ENCODE measurements at places on chromosomes 6 and 20. TPM values are rescaled to one million over a fixed set of nuclear protein-coding genes. Genes with fewer than 3 reads are reported as not detected.

Gene LST1
- 14.6 TPM for total RNA-seq

Gene SGK2
- total RNA-seq = 0.25 TPM

DNA sequence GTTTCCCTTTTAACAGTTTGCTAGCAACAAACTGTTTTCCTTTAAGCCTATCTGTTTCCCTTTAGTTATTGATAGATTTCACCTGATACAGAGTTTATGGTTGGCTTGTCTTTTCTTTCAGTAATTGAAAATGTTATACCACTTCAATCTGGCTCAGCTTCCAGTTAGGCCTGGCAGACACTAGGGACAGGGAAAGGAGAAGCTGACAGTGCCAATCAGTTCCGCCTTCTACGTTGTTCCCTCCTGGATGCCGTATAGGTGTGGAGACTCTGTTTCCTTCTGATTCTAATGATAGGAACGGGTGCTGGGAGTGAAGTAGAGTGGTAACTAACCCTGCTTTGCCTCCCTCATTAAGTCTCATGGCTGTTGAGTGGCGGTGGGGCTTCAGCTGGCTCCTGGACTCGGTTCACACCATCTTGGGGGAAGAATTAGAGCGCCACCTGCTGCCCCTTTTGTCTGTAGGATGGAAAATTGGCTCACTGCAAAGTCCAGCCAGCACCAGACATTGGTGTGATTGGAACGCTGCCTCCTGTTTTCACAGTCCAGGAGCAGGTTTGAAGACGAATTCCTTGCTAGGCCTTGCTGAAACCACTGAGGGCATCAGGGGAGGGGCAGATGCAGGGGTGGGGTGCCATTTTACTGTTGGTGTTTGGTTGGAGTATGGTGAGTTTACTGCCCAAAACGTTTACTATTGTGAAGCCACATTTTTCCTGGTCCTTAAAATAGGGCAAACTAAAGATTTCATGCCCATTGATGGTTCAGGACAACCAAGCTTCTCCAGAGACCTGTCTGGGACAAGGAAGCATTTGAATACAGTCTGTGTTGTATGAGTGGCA is 1729.5 kb downstream of the GRIK2 start:
- DNase-seq = no peak

GRCh38 chr20:15603978-15604805 is 969.1 kb downstream of the KIF16B start:
- DNase-seq = no peak

DNA sequence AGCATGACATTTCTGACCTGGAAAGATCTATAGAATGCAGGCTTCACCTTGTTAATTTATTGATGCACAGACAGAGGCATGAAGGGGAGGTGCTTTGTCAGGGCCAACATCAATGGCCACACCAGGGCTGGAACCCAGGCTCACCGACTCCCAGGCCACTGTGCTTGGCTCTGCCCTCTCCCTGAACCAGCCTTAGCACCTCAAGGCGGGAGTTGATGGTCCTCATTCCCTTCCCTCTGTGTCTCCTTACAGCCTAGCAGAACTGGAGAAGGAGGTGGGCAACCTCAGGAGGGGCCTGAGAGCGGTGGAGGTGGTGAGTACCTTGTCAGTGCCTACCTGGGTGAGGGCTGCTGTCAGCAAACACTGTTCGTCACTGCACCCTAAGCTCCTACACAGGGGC is 35.6 kb downstream of the MOCS1 start:
- no peak for DNase-seq

DNA sequence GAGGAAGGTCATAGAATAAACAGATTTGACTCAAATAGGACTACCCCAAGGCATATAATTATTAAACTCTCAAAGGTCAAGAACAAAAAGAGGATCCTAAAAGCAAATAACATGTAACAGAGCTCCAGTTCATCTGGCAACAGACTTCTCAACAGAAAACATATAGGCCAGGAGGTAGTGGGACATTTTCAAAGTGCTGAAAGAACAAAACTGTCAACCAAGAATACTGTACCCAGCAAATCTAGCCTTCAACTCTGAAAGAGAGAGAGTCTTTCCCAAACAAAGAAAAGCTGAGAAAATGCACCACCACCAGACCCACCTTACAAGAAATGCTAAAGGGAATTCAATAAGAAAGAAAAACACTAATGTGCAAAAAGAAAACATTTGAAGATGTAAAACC is 11.9 kb downstream of the NQO2 start:
- DNase-seq = no peak

- DNase-seq = no peak
Observed at GRCh38 chr6:63609231-63609630, 26.4 kb upstream of the PHF3 start.

GRCh38 chr6:74091136-74091793 is 395.3 kb downstream of the CD109 start:
- DNase-seq = no peak

GRCh38 chr20:3174442-3175261 is 1.3 kb upstream of the LZTS3 start:
- DNase-seq = no peak

- DNase-seq = no peak
Observed at GRCh38 chr20:51313358-51313827, 229.1 kb downstream of the NFATC2 start.

GRCh38 chr6:47407300-47408281 is 70.0 kb upstream of the CD2AP start:
- DNase-seq = no peak
